NT2/D1 (cell line): ENCODE measurements at places on chromosomes 4 and X.

GRCh38 chr4:8580321-8581093, at the start of gene GPR78:
Gene GPR78, plus strand, starts transcription at chr4:8580392. Its CDS starts 591 bp downstream, at chr4:8580983.
- DNase-seq = peak; percentile 85

- no peak for DNase-seq
Observed at GRCh38 chrX:38656350-38656915, 95.1 kb downstream of the TSPAN7 start.

GRCh38 chr4:101420661-101421060, 73.3 kb upstream of the PPP3CA start:
- no peak for DNase-seq

DNA sequence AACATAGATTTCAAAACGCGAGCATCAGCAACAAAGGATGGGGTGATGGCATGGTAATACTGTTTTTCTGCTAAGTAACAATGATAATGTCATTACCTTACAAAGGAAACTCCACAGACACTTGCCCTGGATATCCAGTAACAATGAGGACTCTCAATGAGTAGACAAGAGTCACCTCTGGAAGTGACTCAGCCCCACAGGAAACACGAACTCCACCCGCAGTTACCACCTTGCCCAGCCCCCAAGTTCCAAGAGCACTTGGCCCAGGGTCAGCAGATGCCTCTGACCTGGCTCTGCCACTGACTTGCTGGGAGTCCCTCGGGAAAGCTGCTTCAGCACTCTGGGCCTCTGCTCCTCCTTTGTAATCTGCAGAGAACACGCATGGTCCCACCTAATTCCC, 110.3 kb upstream of the MAP3K15 start:
- DNase-seq = no peak

- no peak for DNase-seq
Observed at GRCh38 chr4:2886622-2887021, 43.0 kb downstream of the ADD1 start.

DNA sequence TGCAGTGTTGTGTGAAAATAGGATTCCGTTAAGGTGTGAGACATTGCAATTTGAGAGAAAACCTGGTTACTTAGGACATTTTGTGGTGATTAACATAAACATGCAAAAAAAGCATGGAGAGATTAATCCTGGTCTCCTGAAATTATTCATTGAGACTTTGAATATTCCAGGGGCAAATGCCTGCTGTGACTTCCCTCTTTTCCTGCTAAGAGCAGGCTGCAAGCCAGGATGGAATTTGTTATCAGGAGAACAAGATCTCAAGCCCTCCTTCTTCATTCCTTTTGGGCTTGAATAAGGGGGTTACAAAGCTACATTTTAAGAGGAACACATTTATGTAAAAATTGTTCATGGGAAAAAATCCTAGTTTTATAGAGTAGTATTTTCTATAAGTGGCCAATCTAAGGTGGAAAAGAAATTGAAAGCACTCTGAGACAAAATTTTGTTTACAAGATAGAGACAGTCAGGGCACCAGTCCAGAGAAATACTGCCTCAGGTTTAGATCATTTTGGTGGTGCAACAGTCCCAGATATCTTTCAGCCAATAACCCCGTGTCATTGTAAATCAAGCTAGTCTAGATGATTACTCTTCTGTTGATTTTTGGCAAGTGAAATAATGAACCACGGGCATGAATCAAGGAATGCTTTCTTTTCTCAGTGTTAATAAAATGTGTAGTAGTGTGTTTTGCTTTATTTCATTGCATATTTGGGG, 1528.3 kb upstream of the AGA start:
- no peak for DNase-seq

GRCh38 chr4:185309770-185310169, 86.0 kb downstream of the LRP2BP start:
- DNase-seq = no peak

GRCh38 chrX:24241822-24242648, 71.8 kb downstream of the SUPT20HL2 start:
- peak; percentile 9 for DNase-seq

- no peak for DNase-seq
Observed at GRCh38 chr4:25060241-25060962, 29.7 kb upstream of the LGI2 start.

DNA sequence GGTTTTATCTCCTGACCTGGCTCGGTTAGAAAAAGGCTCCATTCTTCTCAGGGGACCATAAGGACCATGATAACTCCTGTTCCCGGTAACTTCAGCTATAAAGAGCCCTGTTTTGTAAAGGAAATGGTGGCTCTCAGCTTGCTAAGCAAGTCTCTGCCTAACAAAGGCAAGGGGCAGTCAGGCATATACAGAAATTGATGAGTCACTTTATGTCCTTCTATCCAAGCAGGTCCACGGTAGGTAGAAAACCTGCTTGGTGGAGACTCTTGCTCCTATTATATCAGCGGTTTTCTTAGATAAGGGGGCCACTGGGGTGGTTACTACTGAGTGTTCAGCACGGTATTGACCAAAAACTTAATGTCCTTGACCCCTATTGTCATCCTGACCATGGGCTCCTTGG, 203.0 kb upstream of the KLF8 start:
- DNase-seq = no peak

- DNase-seq = no peak
Observed at GRCh38 chr4:151865312-151865711, 104.5 kb upstream of the GATB start.

GRCh38 chr4:20119141-20119540, 132.6 kb upstream of the SLIT2 start:
- no peak for DNase-seq

DNA sequence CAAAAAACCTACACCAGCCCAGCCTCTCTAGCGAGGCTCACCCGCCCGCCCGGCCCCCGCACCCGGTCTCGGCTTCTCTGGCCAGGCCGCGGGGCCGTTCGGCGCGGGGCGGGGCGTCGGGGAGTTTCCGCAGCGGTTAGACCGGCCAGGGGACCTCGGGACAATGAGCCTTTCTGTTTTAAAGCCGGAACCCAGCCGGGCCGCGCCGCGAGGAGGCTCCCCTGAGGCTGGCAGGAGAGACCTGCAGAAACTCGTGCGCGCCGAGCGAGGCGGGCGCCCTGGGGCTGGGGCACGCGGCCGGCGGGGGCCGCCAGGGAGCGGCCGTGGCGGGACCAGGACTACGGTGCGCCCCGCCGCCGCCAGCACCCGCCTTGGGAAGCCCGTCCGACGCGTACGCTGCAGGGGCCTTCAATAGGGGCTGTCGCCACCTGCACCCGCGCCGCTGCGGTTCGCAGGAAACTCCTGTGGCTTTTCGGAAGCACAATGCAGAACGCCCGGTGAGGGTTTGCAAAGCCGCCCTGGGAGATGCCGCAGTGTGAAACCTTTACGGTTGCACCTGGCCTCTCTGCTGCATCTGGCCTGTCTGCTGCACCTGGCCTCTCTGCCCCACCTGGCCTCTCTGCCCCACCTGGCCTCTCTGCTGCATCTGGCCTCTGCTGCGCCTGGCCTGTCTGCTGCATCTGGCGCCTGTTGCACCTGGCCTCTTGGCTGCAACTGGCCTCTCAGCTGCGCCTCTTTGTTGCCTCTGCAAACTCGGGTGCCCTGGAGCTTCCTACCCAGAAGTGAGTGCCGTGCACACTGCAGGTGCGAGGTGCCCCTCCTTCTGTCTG, 63.9 kb downstream of the TRAPPC11 start:
- no peak for DNase-seq

DNA sequence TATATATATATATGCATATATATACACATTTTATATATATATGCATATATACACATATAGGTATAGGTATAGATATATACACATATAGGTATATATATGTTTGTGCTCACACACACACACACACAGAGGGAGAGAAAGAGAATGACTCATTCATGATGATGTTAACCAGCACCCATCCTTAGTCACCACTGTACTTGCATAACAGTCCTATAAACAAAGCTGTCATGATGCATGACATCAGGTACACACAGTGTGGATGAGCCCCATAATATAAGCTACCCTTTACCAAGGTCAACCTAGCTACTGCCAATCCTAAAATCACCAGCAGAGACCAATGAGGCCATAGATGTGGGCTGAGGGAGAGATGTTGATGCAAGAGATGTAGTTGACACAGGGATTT, 1408.0 kb downstream of the RAPGEF2 start:
- DNase-seq = no peak

GRCh38 chrX:44147130-44147529, 173.9 kb upstream of the NDP start:
- no peak for DNase-seq

DNA sequence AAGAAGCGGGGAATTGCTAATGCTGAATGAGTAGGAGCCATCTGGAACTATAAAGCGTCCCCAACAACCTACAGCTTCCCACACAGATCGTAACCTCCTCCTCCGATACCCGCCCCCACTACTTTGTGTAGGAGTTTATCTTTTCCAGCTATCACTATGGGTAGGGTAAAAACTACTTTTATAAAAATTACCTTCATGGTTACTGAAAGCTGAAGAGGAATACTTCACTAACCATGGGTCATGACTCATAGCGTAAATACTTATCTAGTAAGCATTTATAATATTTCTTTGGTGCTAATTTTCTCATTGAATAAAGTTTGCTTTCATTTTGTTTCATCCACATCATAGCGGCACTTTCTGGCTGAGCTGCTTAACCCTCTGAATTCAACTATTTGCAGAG, 79.4 kb upstream of the TNIP3 start:
- no peak for DNase-seq

- no peak for DNase-seq
Observed at GRCh38 chr4:39085891-39086290, 23.9 kb downstream of the KLHL5 start.

DNA sequence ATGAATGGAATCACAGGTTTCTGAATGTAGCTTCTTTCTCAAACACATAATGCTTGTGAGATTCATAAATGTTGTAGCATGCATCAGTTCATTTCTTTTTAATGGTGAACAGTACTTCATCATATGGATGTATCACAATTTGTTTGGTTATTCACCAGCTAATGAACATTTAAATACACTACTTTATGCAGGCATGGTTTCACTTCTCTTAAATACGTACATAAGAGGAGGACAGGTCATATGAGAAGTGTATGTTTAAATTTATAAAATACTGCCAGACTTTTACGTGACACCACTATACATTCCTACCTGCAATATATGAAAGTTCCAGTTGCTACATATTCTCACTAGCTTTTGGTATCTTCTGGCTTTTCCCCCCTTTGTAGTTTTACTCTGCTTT, 65.4 kb downstream of the ANKRD17 start:
- no peak for DNase-seq

DNA sequence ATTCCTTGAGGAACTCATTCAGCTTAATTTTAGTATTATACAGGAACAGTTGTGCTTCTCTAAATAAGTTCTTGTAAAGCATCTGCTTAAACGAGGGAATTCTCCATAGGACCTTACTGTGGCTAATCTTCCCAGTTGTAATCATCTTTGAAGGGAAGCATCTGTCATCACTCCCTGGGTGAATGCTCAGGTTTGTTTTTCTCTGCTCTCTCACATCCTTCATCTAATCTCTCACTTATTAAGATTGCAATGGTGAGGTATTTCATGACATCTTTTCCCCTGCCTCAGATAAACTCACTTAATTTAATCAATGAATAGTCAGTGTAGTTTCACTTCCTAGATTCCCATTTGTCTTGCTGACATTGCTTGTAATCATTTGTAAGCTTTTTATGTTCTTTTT, 121.8 kb upstream of the ADAMTS3 start:
- DNase-seq = no peak

DNA sequence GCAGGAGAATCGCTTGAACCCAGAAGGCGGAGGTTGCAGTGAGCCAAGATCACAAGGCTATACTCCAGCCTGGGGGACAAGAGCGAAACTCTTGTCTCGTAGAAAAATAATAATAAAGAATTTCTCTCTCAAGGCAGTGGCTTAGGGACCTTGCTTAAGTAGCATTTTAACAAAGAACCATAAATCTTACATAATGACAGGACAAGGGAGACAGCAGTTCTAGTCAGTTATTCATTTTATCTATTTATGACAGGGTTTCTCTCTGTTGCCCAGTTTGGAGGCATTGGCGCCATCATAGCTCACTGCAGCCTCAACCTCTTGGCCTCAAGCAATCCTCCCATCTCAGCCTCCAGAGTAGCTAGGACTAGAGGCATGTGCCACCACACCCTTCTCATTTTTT, 31.9 kb upstream of the NOCT start:
- no peak for DNase-seq

DNA sequence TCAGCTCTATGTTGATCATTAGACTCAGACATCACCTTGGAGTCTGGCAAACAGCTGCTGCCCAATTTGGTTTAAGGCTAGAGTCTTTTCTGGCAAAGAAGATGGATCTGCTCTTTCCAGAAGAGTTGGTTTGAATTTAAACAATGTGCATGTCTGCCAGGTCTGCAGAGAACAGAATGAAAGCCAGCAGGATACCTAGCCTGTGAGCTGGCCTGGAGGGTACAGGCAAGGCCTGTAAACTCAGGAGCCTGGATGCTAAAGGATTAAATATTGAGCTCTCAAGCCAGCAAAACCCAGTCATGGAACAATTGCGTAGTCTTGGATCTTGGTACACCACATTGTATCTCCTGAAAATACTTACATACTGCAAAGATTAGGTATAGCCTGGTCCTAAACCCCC, 15.6 kb upstream of the PDLIM3 start:
- DNase-seq = no peak

GRCh38 chr4:2812612-2813354, 19.9 kb downstream of the SH3BP2 start:
- DNase-seq = no peak

DNA sequence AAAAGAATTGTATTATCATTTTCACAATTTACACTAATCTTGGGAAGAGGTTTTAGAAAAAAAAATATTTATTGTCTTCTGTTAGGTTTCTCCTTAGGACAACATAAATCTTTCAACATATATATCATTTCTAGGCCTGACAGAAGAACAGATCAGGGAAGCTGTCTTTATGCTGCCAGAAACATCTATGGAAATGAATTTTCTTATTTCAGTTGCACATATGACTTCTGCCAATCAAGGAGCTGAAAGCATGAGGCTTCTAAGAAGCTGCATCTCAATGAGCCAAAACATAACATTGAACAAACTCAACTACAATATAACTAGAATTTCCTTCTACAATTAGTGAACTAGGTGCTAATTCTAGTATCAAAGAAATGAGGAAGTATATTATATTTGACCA, 258.4 kb downstream of the MAPK10 start:
- no peak for DNase-seq

- DNase-seq = no peak
Observed at GRCh38 chr4:54547299-54548097, 110.3 kb upstream of the KIT start.
